Activated CD8-positive, alpha-beta T cell treated with anti-CD3 and anti-CD28 coated beads for 36 hours (primary cell): ENCODE measurements at places on chromosomes 6 and 20. TPM values are rescaled to one million over a fixed set of nuclear protein-coding genes. Genes with fewer than 3 reads are reported as not detected.

Gene DCDC2
- not detected for total RNA-seq

Gene GLP1R
- total RNA-seq, result 1.1 TPM

Gene OPRM1
- total RNA-seq, result not detected

- DNase-seq, result no peak
- no peak overlapping the region for H3K27ac ChIP-seq
These were observed 48.7 kb upstream of the HEY2 start for GRCh38 chr6:125700581-125701353.

DNA sequence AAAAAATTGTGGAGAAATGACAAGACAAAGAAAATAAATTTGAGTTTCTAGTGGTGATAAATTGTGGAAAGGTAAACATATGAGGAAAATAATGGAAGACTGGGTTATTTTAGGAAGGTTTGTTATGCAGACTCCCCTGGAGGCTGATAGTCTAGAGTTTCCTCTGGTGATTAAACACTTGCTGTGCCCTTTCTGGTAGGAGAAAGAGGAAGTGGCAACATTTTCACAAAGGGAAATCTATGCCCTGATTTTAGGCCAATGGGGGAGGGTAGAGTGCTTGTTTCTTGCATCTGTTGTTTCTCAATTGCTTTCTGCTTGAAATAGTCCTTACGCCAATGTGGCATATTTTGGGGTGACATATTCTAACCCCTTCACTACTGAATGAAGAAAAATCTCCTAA, 129.1 kb upstream of the DOK5 start:
- peaks cover 8% of the 10 kb centered on the region for H3K4me1 ChIP-seq
- DNase-seq, result no peak
- H3K4me3 ChIP-seq, result no peak overlapping the region
- no peak overlapping the region for H3K27ac ChIP-seq
- H3K27me3 ChIP-seq, result peaks cover 11% of the 10 kb centered on the region

GRCh38 chr20:1926237-1926636, 31.0 kb downstream of the SIRPA start:
- H3K36me3 ChIP-seq, result no peaks in the 10 kb centered on the region
- H3K27me3 ChIP-seq, result peaks cover 10% of the 10 kb centered on the region
- H3K4me1 ChIP-seq, result no peaks in the 10 kb centered on the region
- no peak overlapping the region for H3K27ac ChIP-seq
- no peak overlapping the region for H3K4me3 ChIP-seq
- no peak for DNase-seq

DNA sequence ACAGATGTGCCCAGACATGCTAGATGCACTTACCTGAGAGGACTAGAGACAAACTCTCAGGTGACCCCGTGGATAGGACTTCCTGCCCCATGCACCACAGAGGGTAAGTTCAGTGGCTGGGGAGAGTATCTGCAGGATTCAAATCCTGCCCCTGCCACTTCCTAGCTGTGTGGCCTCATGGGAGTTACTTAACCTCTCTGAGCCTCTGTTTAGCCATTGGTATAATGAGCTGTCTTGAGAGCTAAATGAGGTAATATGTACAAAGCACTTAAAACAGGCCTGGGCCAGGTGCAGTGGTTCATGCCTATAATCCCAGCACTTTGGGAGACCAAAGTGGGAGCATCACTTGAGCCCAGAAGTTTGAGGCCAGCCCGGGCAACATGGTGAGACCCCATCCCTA, 59.3 kb downstream of the GRM4 start:
- no peaks in the 10 kb centered on the region for H3K4me1 ChIP-seq
- no peak overlapping the region for H3K27ac ChIP-seq
- DNase-seq, result no peak
- no peaks in the 10 kb centered on the region for H3K36me3 ChIP-seq
- H3K4me3 ChIP-seq, result no peak overlapping the region

DNA sequence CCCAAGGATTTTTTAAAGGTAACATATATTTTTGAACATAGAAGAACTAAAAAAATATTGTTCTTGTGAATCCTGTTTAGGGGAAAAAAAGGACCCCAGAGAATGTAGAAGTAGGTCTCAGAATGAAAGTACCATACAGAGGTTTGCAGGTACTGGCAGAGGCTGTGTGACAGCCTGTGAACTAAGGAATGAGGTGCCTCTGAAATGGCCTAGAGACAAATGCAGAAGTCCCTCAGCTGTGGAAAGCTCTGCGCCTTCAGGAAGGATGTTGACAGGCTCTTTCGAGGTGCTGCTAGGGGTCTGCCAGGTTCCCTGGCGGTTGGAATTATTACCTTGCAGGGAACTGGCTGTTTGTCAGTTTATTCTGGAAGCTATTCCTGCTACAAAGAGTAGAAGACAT, 8.6 kb upstream of the TUBB2B start:
- H3K27ac ChIP-seq, result no peak overlapping the region
- H3K4me3 ChIP-seq, result no peak overlapping the region
- H3K4me1 ChIP-seq, result peaks cover 9% of the 10 kb centered on the region
- DNase-seq, result no peak
- no peaks in the 10 kb centered on the region for H3K36me3 ChIP-seq

DNA sequence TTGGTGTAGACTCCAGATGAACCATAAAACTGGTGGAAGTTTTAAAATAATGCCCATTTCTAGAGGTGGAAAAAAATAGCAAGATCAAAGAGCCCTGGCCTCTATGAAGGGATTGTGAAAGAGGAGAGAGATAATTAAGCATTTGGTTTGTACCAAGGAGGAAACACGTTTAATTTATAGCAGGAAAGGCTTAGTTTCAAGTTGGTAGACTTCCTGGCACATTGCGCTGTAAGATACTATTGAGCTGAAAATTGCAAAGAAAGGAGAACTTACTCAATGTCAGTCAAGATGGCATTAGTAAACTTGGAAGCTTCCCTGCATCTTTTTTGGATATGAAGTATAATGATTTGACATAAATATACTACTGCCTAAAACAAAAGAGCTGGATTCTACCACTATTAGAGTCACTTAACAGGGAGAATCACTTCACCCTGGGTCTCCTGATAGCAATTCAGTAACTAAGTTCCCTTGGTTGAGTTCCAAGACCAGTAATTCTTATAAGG, 24.4 kb downstream of the MARCKS start:
- no peaks in the 10 kb centered on the region for H3K36me3 ChIP-seq
- H3K4me3 ChIP-seq, result no peak overlapping the region
- H3K4me1 ChIP-seq, result no peaks in the 10 kb centered on the region
